Activated CD4-positive, alpha-beta T cell treated with anti-CD3 and anti-CD28 coated beads for 24 hours (primary cell): ENCODE measurements at places on chromosomes 7 and 10.

DNA sequence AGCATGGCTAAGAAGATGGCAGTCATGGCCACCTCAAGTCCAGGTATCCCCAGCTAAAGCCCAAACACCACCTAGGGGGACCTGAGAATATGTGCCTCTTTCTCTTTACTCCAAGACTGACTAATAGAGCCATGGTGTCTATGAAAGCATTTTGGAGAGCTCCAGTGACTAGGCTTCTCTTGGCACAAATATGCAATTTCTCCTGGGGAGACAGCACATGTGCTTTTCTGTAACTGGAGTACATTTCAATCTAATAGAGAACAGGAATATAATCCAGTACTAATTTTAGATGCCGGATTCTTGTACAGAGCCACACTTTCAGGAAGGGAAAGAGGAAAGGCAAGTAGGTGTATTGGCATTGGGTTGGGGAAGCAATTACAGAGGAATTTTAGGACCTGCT lies 260.1 kb downstream of the BMPER start:
- no peak for DNase-seq

DNA sequence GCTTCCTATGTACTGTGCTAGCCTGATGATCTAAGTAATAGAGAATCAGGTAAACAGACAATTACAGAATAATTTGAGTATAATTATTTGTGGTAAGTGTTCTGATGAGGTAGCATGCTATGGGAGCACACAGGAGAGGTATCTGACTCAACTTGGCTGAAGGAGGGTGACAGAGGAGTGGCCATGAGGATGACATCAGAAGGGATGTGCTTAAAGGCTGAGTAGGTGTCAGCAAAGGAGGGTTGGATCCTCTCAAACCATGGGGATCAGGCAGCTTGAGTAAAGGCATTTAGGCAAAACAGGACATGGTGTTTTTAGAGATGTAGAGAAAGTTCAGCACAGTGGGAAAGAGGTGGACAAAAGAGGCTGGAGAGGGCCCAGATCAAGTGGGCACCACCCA lies 29.0 kb downstream of the KLHDC10 start:
- DNase-seq: no peak

- no peak for DNase-seq
Measured at GRCh38 chr7:80977751-80978150, 58.9 kb upstream of the SEMA3C start.

DNA sequence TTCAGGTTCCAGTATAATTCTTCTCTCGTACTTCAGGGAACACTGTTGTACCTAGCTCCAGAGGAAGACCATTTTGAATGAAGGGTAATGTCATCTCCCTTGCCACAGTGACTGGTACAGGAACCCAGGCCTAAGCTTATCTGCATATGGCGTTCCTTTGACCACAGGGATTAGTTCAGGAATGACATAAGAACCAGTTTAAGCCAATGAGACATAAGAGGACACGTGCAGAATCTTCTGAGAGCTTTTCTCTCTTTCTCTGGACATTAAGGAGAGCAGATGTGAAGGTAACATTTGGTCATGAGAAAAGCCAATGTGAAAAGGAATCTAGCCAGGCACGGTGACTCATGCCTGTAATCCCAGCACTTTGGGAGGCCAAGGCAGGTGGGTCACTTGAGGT lies 21.8 kb upstream of the HIBADH start:
- DNase-seq: no peak

- no peak for DNase-seq
Measured at GRCh38 chr7:150620617-150621371, 11.4 kb downstream of the GIMAP6 start.

GRCh38 chr7:43785420-43785819 lies 26.9 kb downstream of the BLVRA start:
- no peak for DNase-seq

DNA sequence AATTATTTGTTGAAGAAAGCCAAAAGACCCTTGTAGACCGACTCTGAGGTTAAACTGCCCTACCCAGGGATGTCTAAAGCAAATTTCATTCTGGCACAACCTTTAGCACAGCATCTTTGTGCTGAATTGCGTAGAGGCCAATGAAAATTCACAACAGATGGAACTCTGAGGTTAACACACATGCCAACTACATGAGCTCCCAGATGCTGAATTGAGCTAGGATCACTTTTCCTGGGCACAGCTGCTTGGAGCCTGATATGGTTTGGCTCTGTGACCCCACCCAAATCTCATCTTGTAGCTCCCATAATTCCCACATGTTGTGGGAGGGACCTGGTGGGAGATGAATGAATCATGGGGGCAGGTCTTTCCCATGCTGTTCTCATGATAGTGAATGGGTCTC lies 158.0 kb upstream of the PTN start:
- DNase-seq: no peak

GRCh38 chr7:99596408-99596955 lies 1.6 kb upstream of the TMEM225B start:
- no peak for DNase-seq

DNA sequence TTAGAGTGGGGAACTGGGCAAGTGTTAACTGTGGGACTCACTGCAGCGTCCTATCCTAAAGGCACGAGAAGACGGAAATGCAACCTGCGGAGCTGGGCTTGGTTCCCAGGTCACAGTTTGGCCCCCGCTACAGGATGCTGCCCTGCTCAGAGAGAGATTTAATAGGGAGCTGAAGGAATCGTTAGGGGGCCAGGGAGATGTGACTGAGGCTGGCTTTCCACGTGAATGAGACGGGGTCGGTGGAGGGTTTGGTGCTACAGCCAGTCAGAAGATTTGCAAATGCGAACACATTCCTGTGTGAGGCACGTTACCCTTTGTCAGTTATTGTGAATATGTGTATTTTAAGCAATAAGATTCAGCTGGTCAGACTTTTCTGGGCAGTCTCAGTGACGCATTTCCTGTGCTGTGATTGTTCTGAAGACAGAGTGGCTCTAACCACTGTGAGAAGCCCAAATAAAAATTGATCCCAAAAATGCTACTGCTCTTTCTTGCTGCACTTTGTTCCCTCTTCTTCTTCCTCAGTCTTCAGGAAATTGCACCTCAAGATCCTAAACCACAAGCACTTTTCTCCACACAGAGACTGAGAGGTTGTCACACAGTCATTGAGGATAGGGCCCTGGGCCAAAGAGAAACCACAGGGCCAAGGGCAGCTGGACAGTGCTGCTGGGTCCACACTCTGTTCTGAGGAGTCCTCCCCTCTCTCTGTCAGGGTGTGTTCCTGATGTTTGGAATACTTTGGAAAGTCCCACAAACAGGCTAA lies 21.2 kb downstream of the CYP17A1 start:
- DNase-seq: no peak

GRCh38 chr10:129513312-129513711 lies 46.3 kb downstream of the MGMT start:
- no peak for DNase-seq

- no peak for DNase-seq
Measured at GRCh38 chr10:74705358-74705980, 120.9 kb upstream of the KAT6B start.

DNA sequence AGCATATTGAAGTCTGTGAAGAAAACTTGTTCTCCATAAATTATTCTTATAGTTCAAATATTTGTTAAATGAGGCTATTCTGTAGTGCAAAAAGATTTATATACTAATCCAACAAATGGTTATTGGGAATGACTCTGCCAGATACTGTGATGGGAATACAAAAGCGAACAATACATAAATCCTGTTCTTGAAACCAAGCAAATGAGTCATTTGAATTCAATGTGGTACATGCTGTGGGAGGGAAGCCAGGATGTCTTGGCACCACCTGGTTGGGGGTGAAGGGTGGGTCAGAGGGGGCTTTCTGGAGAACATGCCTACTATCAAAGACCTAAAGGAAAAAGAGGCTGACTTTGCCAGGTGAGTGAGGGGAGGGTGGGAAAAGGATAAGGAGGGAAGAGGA lies 594.2 kb downstream of the CALN1 start:
- no peak for DNase-seq

GRCh38 chr7:114175125-114175524 lies 239.5 kb upstream of the FOXP2 start:
- no peak for DNase-seq

DNA sequence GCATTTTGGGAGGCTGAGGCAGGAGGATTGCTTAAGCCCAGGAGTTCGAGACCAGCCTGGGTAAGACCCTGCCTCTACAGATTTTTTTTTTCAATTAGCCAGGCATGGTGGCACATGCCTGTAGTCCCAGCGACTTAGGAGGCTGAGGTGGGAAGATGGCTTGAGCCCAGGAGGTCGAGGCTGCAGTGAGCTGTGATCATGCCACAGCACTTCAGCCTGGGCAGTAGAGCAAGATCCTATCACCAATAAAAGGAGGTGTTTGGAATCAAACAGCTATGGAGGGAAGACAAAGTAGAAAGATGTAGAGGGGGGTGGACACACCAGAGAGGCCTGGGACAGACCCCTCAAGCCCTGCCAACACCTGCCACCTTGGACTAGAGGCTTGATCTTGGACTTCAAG lies 9.1 kb upstream of the TNRC18 start:
- no peak for DNase-seq

DNA sequence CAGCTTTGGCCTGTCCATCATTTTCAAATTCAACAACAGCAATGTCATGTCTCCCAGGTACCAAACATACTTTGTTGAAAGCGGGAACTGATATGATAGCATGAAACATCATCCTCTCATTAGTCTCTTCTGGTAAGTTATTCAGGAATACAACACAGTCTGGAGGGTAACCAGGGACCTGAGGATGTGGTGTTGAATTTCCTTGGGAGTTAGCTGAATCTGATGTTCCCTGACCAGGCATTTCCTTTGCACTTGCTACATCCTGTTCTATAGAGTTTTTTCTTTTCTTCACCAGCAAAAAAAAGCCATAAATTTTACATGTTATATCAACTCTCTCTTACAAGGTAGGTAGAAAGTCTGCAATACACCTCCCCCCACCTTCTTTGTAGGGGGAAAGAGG lies 97.8 kb upstream of the AFAP1L2 start:
- DNase-seq: no peak

DNA sequence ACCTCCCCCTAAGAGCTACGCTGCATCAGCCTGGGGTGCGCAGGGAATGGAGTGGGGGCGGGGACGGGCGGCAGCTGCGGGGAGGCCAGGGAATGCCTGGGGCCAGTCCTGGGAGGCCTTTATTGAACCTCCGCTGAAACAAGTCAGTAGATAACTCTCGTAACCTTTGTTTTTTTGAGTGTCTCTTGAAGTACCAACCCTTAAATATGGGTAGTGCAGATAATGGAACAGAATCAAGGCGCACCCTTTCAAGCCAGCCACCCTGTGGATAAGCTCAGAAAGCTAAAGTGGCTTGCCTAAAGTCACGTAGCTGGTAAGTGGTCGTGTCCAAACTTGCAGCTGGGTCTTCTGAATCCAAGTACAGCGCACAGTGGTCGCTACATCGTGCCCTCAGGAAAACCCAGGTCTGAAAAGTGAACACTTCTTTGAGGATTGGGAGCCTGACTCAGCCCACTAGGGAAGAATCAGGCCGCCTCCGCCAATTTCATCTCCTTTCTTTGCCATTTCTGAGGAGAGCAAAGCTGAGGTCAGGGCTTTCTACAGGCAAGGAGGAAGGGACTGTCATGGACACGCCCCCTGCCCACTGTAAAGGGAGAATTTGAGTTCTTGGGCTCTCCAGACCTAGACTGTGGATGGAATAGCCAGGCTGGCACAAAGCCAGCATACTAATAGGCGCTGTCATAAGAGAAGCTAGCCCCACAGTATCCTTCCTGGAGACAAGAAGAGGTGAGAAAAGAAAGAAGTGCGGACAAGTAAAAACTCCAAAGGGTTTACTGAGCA lies 3.2 kb upstream of the EGR2 start:
- DNase-seq: no peak

GRCh38 chr10:54469587-54470323 lies 331.3 kb downstream of the PCDH15 start:
- no peak for DNase-seq

DNA sequence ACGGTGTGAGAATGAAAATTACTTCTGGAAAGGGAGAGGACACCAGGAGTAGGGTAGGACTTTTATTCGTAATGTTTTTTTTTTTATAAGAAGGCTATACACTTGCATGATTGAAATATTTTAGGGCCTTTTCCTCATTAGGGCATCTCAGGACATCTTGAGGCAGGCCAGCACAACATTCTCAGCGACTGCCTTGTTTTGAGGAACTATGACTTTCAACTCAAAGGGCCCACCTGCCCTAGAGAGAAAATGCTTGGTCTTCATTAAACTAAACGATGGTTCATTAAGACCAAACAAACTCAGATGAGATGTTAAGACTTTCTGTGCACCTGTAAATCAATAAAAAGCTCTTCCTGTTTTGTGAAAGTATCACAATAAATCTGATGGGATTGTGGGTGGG lies 11.3 kb downstream of the NOD1 start:
- no peak for DNase-seq

- DNase-seq: no peak
Measured at GRCh38 chr7:2785071-2785500, 59.0 kb downstream of the GNA12 start.

- DNase-seq: peak; percentile 13
Measured at GRCh38 chr10:17685233-17685840, 41.4 kb downstream of the STAM start.

GRCh38 chr10:132606536-132607316 lies 69.1 kb downstream of the INPP5A start:
- DNase-seq: no peak
